ENCODE measurements at places on chromosomes 11 and 22. TPM values are rescaled to one million over a fixed set of nuclear protein-coding genes. Genes with fewer than 3 reads are reported as not detected.

SEPTIN3 gene
- polyA plus RNA-seq = 0.49 TPM

IMMP1L gene
- polyA plus RNA-seq = 20.0 TPM

- DNase-seq = no peak
Measured at GRCh38 chr11:29159552-29160465, 857.0 kb downstream of the KCNA4 start.

GRCh38 chr11:25065746-25066145 lies 568.9 kb downstream of the LUZP2 start:
- DNase-seq = no peak

DNA sequence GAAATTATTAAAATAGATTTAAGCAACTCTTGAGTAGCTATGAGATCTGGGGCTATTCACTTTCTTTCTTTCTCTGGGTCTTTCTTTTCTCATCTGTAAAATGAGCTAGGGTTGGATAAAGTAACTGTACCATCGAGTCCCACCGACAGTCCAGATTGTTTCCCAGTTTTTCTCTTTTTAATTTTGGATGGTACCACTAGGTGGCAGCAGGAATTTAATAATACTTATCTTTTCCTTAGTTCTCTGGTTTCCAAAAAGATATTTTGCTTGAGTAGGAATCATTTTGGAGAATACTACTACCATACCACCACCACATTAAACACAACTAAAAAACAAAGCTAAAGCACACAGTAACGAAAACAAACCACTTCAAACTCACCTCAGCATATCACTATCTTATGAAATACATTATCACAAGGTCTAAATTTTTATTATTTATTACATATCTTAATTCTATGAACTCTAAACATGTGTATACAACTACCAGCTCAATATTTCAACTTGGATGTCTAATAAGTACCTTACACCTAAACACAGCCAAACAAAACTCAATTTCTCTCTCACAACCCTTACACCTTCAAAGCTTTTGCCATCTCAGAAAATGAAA lies 584.0 kb downstream of the KCNA4 start:
- no peak for DNase-seq

GRCh38 chr11:134414766-134415765 lies 3.0 kb upstream of the B3GAT1 start:
- no peak for DNase-seq

TRIM34 gene
- polyA plus RNA-seq = 6.1 TPM

C22orf15 gene
- polyA plus RNA-seq = 0.82 TPM

DNA sequence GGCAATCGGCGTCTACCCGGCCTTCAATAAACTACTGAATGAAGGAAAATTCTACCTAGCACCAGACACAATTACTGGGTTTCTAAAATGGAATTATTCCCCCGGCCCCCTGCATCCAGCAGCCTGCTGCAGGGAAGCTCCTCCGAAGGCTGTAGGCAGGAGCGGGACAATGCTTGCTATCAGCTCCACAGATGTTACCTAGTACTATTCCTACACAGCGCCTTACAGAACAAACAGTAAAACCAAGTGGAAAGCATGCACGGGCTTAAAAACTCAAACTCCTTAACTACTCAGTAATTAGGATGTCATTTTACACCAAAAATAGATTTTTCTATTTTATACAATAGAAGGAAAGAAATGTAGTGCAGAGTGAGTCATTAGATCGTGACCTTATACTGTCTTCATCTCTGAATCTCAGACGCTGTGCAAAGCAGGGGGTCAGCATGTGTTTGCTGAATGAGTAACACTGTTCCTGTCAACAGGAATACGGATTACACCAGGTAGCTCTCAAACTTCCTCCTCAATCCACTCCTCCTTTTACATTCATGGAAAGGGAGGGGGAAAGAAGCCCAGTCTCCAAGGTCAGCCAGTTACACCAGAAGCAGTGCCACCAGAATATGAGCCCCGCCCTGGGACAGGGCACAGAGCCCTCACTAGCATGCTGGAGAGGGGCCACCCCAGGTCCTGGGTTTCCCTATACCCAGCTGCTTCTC lies 74.9 kb downstream of the PACSIN2 start:
- no peak for DNase-seq

CLP1 gene
- polyA plus RNA-seq = 12.7 TPM

DNA sequence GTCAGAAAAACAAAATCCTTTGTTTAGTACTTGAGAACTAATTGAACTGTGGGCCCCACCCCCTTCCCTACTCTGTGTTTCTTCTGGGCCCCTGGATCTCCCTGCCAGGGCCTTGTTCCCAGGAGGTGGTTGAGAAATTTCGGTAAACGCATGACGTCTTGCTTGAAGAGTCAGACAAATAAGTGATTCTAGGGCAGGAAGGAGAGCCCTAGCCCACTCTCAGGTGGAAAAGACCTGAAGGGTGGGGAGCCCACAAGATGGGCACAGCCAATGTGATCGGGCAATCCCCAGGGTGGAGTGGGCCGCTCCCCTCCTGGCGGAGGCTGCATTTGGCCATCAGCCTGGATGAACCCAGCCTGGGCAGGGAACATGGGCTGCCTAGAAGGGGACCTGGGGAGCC lies 16.8 kb upstream of the P2RY2 start:
- DNase-seq = no peak

GRCh38 chr11:113405724-113406478 lies 18.3 kb downstream of the ANKK1 start:
- no peak for DNase-seq

CBLIF gene
- not detected for polyA plus RNA-seq

GRCh38 chr11:59040607-59041006 lies 45.5 kb upstream of the GLYATL1B start:
- DNase-seq = no peak

LARGE2 gene
- polyA plus RNA-seq = 4.0 TPM

DNA sequence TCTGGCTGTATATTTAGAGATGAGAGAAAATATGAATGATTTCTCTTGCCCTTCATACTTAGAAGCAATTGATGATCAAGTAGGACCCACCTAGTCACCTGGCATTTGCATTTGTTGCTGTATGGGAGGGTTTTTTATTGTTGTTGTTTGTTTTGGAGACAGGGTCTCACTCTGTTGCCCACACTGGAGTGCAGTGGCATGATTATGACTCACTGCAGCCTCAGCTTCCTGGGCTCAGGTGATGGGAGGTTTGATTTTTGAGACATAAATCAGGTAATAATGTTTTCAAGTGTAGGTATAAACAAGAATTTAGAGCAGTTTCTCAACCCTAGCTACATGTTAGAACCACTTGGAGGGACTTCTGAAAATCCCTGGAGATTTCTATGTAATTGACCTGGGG lies 63.0 kb downstream of the TNRC6B start:
- DNase-seq = no peak

EFEMP2 gene
- polyA plus RNA-seq = 120 TPM

GRCh38 chr11:93464927-93465540 lies 78.2 kb downstream of the SMCO4 start:
- DNase-seq = no peak

GRCh38 chr11:100445231-100445735 lies 241.8 kb upstream of the ARHGAP42 start:
- no peak for DNase-seq

- peak; percentile 81 for DNase-seq
Measured at GRCh38 chr11:2825889-2826678, 59.5 kb downstream of the CDKN1C start.

- DNase-seq = no peak
Measured at GRCh38 chr11:11441091-11441490, 88.0 kb upstream of the CSNK2A3 start.

- DNase-seq = peak; percentile 42
Measured at GRCh38 chr11:130830566-130830965, 85.7 kb downstream of the SNX19 start.

- no peak for DNase-seq
Measured at GRCh38 chr11:70467201-70468085, 69.1 kb downstream of the CTTN start.

- DNase-seq = no peak
Measured at GRCh38 chr11:107017433-107018218, 650 bp downstream of the GUCY1A2 start.
